ENCODE measurements at places on chromosomes 4 and X.

DNA sequence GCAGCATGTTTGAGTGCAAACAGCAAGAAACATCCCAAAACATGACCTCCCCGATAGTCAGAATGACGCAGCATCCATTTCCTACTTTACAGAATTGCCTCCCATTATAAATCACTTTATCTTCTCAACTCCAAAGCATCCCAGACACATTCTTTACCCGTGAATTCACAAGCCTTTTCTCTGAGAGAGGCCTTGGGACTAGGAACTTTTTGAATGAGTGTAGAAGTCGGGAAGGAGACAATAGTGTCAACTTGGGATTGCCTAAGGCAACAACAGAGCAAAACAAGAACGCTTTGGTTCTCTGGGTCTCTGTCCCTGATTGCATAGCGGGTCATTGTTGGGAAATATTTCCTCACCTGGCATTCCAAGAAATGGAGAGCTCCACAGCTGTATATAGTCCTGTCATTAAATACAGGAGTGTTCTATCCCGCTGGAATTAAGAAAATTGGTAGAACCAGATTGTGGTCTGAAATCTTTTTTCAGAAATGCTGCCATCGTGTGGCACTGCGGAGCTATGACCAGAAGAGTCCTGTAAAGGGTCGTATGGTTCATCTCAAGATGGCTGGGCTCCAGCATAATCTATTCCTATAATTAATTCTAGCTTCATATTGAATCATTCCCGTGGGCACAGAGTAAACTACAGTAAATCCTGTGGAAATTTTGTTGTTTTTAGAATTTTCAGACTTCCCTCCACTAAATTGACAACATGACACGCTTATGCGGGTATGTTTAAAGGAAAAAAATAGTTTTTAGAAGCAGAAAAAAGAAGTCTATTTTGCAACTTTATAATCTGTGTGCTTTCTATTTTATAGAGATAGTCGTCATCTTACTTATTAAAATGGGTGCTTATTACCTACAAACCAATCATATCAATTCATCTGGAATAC, 2.0 kb upstream of the SPP1 start:
- no peak for DNase-seq

GRCh38 chr4:63308697-63309096, 1100.6 kb downstream of the TECRL start:
- no peak for DNase-seq

GRCh38 chrX:152138388-152138784, at the start of gene MAGEA10:
MAGEA10 (minus strand) TSS chrX:152138577; CDS start chrX:152135620, 2,957 bp downstream.
- DNase-seq = no peak

DNA sequence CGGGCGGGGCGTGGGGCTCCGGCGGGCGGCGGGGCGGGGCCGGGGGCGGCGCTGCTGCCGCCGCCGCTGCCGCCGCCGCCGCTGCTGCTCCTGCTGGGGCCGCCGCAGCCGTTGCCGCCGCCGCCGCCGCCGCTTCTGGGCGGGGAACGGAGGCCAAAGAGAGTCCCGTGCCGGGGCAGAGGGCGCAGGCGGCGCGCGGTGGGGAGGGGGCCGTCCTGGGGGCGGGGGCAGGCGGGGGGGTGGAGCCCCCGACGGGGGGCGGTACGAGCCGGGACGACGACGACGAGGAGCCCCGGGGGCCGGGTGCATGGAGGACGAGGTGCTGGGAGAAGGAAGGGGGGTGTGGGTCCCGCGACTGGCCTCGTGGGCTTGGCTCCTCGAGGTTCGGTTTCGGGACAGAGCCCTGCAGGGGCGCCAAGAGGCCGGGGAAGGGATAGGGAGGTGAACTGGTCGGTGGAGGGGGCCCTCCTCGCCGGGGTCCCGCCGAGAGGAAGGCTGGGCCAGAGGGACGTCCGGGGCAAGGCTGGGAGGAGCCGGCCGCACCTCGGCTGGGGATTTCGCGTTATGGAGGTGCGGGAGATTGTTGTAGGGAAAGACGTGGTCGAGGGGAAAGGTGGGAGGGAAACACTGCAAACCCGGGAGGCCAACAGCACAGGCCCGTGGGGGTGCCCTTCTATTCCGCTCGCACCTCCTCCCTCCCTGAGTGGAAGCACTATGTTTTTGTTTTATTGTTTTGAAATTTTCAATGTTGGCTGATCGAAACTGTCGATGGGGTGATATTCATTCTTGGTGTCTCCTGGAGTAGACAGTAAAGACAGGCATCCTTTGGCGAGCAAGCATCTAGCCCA, 1.9 kb downstream of the BCORL1 start:
- no peak for DNase-seq

GRCh38 chr4:47010912-47011446, 17.6 kb upstream of the GABRA4 start:
- no peak for DNase-seq

- DNase-seq = no peak
Observed at GRCh38 chr4:87419578-87420249, 2.7 kb upstream of the NUDT9 start.

DNA sequence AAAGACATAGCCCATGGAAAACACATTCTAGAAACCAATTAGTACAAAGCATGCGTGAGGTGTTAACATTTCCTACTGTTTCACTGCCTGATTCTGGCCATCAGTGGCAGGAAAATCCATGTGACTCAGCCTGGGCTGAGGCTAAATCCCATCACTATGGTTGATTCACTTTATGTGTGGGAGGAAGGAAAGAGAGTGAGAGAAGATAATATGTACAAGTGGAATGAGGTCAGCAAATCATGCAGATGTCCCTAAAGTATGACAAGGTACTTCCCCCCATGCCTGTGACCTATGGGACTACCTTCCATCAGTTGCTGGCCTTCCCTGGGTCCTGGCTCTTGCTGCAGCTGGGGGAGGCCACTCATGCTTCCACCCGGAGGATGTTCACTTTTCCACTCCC, 64.2 kb upstream of the MAP3K15 start:
- no peak for DNase-seq

DNA sequence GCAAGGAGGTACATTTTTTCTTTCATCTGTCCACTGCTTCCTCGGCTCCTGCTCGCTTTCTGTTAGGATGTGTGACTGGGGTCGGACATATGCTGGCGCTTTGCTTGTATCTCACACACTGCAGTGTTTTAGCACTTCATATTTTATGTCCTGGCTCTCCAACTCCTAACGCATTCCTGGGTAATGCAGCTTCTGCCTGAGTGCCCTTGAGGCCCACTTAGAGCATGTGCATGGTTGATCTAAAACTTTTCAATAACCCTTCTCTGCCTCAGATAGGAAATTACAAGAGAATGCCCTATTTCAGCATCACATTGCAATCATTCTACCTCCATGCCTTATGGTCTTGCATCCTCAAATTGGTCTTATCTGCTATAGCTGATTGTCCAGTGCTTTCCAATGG, 65.3 kb downstream of the NEIL3 start:
- DNase-seq = no peak

DNA sequence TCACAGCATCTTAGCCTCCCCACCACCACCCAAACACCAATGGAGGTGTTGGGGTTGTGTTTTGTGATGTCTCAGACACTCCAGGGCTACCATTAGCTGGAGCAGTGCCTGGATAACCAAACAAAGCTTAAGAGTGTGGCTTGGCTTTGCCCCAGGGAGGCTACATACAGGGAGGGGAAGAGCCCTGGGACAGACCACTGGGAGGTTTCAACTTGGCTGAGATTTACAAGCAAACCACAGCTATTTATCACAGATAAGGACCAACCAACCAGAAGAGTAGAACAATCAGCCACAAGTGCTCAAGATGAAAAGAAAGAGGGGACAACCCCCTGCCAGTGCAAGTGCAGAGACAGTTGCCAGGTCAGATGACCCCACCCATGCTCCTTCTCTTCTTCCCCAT, 24.1 kb downstream of the SOX3 start:
- DNase-seq = no peak

DNA sequence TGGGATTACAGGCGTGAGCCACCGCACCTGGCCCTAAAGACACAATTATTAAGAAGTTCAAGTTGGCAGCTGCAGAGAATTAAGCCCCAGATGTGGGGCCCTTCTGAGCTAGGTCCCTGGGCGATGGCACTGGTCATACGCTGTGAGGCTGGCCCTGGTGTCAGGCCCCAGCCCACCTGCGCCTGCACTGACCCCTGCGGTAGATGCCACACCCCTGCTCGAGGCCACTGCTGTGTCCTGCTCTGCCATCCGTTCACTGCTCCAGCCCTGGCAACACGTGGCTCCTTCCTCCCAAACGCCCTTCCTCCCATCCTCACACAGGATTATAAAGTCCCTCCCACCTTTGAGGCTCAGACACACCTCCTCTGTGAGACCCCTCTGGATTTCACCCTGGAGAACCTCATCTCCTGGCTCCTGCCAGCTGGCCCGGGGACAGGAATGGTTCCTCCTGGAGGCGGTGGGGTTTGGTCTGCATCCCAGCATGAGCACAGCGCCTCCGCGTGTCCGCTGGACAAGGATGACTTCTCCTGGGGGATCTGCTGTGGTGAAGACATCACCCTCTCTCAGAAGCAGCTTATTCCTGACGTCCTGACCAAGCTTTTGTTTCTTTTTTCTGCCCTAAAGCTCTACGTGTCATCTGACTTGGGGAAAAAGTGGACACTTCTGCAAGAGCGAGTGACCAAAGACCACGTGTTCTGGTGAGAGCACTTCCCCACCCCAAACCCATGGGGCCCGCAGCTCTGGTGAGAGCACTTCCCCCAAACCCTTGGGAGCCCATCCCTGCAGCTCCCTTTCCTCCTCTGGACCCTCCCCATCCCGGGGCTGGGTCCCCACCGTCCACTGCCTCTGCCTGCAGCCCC, 219.0 kb upstream of the PSAPL1 start:
- no peak for DNase-seq

DNA sequence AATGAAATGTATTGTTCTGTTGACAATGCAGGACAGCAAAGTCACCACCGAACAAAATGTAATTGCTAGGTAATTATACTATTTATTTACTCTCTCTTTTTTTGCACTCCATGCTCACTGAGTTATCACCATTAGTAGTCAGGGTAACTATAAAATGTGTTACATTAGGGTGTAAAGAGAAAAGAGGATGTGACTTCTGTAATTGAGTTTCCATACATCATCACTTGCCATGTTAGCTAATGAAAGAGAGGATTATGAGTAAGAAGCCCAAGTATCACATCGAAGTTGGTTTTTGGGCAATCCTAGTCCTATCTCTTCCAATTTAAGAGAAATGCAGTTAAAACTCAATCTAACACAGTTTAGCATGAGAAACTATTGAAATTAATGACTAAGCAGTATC, 7.6 kb downstream of the ZXDA start:
- DNase-seq = no peak

- DNase-seq = no peak
Observed at GRCh38 chr4:94571298-94571697, 119.6 kb downstream of the PDLIM5 start.

- no peak for DNase-seq
Observed at GRCh38 chrX:41116948-41117347, 31.7 kb downstream of the USP9X start.

- DNase-seq = no peak
Observed at GRCh38 chr4:17921451-17921850, 100.1 kb downstream of the LCORL start.

- no peak for DNase-seq
Observed at GRCh38 chr4:42473071-42473684, 75.9 kb downstream of the SHISA3 start.

DNA sequence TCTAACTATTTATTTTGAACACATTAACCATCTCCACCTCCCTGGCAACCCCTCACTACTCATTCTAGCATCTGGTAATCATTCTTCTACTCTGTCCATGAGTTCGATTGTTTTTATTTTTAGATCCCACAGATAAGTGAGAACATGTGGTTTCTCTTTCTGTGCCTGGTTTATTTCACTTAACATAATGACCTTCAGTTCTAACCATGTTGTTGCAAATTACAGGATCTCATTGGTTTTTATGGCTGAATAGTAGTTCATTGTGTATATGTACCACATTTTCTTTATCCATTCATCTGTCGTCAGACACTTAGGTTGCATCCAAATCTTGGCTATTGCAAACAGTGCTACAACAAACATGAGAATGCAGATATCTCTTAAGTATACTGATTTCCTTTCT, 33.4 kb upstream of the FAM47B start:
- DNase-seq = no peak

DNA sequence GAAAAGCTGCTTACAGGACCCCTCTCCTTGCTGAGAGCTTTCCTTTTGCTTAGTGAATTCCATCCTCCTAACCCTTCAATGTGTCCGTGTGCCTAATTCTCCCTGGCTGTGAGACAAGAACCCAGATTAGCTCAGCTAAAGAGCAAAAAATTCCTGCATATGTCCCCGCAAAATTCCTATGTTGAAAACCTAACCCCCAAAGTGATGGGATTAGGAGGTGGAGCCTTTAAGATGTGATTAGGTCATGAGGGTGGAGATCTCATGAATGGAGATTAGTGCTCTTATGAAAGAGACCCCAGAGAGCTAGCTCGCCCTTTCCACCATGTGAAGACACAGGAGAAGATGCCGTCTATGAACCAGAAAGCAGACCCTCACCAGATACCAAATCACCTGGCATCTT, 503.0 kb upstream of the DIAPH2 start:
- DNase-seq = no peak

DNA sequence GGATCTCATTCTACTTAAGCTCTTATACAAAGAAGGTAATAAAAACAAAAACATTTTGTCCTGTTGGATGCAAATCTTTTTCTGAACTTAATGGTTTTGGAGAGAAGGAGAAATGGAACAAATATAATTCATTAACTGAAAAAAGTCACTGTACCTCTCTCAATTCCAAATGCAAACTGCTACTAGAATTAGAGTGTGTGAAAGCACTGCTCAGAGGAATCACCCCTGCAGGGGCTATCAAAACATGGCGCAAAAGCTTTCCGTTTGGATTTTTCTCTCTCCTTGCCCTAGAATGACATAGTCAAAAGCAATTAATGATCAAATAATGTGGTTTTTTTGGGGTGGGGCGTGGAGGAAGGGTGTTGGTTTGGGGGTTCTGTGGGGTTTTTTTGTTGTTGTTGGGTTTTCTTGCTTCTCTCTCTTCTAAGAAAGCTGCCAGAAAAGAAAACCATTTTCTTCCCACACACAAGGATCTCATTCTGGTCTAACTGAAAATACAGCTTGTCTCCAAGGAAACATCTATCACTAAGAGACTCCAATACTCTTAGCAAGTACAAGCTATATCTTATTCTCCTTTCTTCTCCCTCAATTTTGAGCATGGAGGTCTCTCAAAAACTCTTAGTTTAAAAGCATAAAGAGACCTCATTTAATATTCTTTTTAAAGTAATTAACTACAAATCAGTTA, 41.6 kb downstream of the USP46 start:
- DNase-seq = no peak

GRCh38 chrX:119503484-119503861, 35.2 kb downstream of the SLC25A5 start:
- no peak for DNase-seq

GRCh38 chr4:27616166-27616565, 755.5 kb downstream of the STIM2 start:
- no peak for DNase-seq

GRCh38 chr4:147428583-147428982, 52.3 kb upstream of the EDNRA start:
- no peak for DNase-seq

- no peak for DNase-seq
Observed at GRCh38 chr4:40749717-40750460, at the start of gene NSUN7. NSUN7 (plus strand) TSS chr4:40749955; CDS start chr4:40750694, 739 bp downstream.

All from stimulated activated CD8-positive, alpha-beta memory T cell treated with anti-CD3 and anti-CD28 coated beads, Interleukin-4, amount 100 ng/mL, for 1 hour (primary cell).